Ecto neural progenitor cell (in vitro differentiated cells): ENCODE measurements at places on chromosomes 7 and 10.

- no peak for DNase-seq
Measured at GRCh38 chr10:118569241-118569881, 26.1 kb downstream of the PRLHR start.

DNA sequence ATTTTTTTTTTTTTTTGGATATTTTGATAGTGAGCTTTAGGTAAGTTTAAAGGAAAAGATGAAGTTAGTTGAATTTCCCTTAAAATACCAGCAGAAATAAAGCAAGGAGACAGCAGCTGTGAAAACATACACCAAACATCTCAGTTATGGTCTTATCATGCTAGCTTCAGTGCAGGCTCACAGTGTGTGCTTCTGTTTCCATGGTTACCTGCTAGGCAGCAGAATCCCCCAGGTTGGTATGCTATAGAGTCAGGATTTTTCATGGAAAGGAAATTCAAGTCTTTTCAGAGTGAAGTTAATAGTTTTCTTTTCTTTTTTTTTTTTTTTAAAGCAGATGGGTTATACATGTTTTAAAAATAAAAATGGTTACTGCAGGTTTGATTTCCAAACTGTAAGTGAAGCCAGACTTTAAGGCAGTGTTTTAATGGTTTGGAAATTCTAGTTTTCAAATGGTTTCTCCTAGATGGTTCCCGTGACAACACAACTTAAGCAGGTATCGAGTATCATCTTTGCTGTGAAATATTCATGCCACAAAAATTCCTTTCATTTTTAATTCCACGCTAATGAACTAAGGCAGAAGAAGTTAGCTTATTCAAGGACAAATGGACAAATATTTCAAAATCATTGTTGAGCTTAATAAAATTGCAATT, 230.9 kb downstream of the BICC1 start:
- peak; percentile 68 for DNase-seq

- DNase-seq, result no peak
Measured at GRCh38 chr7:113320419-113320818, 202.1 kb upstream of the SMIM30 start.

DNA sequence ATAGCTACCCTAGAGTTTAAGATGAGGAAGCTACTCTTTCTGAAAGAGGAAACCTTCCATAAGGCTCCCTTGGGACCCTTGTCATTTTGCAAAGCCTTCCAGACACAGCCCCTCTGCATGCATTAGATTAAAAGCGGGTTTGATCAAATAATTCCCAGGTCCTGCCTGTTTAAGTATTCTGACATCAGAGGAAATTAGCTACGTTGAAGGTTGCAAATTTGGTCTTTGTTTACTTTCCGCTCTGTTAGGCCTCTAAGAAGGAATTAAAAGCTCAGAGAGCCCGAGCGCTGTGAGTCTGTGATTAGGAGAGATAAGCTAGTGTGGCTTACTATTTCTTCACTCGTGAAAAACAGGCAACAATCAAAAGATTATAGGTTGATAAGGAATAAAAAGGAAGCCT, 1.4 kb upstream of the THSD7A start:
- DNase-seq, result no peak

GRCh38 chr10:28012990-28013515, 14.2 kb upstream of the ODAD2 start:
- DNase-seq, result no peak

GRCh38 chr7:13407911-13408310, 581.6 kb downstream of the ETV1 start:
- DNase-seq, result no peak

GRCh38 chr10:84089162-84089561, 50.1 kb upstream of the GHITM start:
- no peak for DNase-seq

DNA sequence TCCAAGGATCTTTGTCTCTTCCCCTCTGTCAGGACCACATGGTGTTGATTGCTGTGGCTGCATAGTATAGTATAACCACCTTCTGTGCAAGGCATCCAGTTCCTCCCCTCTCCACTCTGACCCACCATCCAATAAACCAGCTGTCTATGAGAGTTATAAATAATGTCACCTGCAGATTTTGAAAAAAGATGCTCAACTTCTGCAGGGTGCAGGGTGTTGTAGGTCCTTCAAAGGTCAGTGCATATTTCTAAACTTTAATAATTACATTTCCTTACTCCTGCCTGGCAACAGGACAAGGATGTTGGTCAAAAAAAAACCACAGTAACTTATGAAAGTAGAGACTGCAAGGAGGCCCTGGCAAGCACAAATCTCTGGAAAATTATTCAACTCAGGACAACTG, 166.2 kb downstream of the PKD1L1 start:
- no peak for DNase-seq

- DNase-seq, result no peak
Measured at GRCh38 chr10:97765201-97765600, 6.6 kb downstream of the SFRP5 start.

- peak; percentile 14 for DNase-seq
Measured at GRCh38 chr10:97207131-97207530, 21.4 kb upstream of the SLIT1 start.

DNA sequence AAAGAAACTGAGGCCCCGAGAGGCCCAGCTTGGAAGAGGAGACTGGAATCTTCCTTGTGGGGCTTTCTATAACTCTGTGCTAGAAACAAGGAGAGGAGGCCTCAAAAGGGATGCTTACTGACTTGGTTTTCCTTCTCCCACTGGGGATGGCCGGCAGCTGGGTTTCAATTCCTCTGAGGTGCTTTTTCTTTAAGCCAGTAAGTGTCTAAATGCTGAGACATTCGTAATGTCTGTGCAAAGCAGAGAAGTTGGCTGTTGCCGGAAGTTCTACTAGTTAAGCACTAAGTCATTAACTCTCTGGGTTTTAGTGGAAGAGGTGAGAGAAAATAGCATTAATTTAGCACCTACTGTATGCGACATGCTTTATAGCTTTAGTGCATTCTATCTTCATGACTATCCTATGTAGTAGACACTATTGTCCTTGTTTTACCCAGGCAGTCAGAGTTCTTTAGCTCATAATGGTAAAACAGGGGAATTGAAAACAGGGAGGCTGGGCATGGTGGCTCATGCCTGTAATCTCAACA, 135.2 kb downstream of the RGS10 start:
- DNase-seq, result no peak

- no peak for DNase-seq
Measured at GRCh38 chr7:103719070-103719469, 270.4 kb downstream of the RELN start.

DNA sequence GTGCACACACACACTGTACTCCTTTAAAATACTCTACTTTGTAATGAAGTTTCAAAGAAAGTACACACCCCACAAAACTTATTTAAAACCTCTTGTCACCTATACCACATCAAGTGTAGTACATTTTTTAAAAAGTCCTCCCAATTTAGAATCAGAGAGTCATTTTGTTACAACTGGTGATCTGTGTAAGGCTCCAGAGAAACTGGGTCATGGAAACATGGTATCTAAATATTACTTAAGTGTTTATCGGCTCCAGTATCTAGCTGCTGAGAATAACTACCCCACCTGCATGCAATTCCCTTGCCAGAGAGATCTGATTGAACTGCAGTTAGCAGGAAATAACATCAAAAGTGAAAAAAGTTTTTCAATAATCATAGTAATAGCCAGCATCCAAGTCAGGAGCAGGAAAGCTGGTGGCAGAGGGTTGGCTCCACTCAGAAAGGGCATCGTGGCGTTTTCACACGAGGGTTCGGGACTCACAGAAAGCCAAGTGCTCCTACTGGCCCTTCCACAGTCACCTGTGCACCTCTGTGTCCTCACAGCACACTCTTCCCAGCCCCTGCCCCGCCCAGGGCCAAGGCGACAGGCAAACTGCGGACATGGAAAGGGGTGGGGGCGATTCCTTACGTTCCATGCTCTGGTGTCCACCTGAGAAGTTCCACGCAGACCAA, 6.5 kb downstream of the RGS10 start:
- no peak for DNase-seq

DNA sequence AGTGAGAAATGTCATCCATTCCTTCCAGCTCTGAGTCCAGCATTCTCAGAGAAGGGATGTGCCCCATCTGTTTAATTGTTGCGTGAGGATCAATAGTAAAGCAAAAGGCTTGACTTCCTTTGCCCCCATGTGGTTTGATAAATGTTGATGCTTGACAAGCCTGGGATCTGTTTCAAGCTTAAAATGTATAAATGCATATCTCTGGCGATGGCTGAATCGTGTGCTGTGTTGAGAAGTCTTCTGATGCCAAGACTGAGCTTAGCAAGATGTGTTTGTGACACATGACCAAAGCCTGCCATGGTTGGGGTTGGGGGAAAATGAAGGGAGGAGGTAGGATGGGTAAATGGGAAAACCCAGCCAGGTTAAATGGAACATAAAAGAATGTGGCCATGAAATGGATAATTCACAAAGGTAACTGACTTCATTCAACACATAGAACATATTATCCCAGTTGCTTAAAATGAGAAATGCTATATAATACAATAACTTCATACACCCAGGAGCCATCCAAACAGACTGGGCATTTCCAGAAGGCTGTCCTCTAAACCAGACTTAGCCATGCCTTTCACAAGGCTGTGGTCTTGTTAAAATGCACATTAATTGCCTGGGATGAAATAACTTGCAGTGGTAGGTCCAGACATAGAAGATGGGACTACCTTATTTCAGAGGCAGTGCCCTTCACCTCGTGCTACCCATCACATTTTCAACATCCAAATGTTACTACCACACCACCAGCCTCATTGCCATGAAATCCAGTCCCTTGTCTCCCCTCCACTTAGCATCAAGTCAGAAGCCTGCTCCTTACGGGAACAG, 147.3 kb upstream of the PDE1C start:
- no peak for DNase-seq

GRCh38 chr10:86047588-86047987, 319.0 kb downstream of the GRID1 start:
- DNase-seq, result no peak

- no peak for DNase-seq
Measured at GRCh38 chr7:138074121-138074520, 2.1 kb upstream of the AKR1D1 start.

DNA sequence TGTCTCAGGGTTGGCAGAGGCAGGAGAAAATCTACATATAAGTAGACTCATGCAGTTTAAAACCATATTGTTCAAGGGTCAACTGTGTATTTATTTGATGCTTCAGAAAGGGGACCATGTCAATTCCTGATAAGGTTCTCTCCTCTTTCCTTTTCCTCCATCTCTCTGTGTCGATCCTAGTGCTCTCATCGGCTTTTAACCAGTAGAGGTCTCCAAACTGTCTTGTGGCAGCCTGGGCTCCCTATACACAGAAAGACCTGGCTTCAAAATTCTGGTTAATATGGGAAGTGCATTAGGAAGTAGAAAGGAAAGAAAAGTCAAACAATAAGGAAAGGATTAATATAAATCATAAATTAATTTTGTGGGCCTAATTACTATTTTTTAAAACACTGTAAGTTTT, 304.4 kb upstream of the C7orf33 start:
- no peak for DNase-seq

DNA sequence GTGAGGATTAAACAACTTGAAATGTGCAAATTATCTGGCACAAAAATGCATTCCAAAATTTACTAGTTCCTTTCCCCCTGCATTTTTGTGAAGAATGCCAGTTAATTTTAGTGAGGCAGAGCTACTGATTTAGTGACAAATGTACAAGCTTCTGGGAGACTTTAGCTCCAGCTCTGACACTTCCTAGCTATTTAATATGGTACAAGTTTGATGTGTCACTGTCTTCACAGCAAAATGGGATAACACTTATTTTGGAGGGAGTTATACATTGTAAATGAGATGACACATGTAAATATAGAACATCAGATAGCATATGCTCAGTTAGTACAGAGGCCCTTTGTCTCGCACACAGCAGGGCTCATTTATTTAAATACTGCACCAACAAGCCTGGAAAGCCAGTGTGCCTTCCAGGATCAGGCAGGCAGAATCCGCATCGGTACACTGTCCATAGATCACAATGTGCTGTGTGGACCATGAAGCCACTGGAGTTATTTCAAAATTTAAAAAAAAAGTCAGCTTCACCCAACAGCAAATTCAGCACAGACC, 48.7 kb downstream of the ELMO1 start:
- no peak for DNase-seq

DNA sequence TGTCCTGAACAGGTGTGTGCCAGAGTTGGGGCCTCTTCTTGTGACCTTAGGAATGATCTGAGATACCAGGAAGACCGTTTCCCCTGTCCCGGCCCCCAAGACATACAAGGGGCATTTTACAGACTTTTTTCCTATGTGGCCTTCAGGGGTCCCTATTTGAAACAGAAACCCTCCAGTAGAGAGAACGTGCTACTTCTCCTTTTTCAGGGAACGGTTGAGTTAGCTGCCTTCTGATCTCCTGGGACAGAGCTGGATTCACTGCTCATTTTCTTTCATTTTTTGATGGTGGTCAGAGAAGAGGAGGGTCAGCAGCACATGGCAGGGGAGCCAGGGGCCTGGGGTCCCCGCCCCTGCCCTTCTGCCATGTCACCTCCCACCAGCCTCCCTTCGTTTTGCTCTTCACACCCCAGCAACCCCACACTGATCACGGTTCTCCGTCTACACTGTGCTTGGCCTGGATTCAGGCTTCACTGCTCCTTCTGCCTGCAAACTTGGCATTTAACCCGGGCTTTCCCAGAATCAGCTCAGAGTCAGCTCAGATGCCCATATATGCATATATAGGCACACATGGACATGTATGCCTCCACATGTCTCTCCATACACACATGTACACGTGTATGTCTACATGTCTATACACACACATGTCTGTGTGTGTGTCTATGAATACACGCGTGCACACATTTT, 138.1 kb upstream of the BTBD16 start:
- DNase-seq, result no peak

GRCh38 chr7:143042159-143042789, 9.9 kb upstream of the OR6V1 start:
- DNase-seq, result no peak

- DNase-seq, result no peak
Measured at GRCh38 chr10:78779339-78779955, 289.3 kb upstream of the ZMIZ1 start.

- no peak for DNase-seq
Measured at GRCh38 chr7:3569643-3570042, 268.6 kb downstream of the SDK1 start.

GRCh38 chr7:106793015-106793975, 71.8 kb upstream of the PIK3CG start:
- DNase-seq, result no peak

DNA sequence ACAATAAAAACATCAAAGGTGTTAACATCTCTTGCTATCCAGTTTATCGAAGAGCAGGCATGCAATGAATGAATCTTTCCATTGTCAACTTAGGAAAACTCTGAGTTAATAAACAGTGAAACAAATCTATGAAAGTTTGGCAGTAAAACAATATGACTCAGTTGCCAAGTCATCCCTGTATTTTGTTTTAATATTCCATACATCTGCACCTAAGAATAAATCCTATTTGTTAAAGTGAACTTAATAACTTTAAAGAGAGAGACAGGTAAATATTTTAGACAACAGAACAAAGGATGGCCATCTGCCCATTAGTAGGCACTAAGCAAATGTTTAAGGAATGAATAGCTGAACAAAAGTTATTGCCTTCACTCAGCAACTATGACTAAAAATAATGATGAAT, 700.5 kb upstream of the CELF2 start:
- no peak for DNase-seq

- DNase-seq, result peak; percentile 99
Measured at GRCh38 chr10:102502029-102502336, 529 bp downstream of the ACTR1A start.
